ENCODE measurements at places on chromosomes 2 and 18. TPM values are rescaled to one million over a fixed set of nuclear protein-coding genes. Genes with fewer than 3 reads are reported as not detected.
A peak's percentile ranks its signal among the peaks of the same experiment; 100 is the strongest.

GRCh38 chr18:57273194-57273593, 79.2 kb upstream of the ST8SIA3 start:
- H3K27ac ChIP-seq = no peak overlapping the region
- H3K36me3 ChIP-seq = no peaks in the 10 kb centered on the region
- no peak overlapping the region for H3K4me3 ChIP-seq

DNA sequence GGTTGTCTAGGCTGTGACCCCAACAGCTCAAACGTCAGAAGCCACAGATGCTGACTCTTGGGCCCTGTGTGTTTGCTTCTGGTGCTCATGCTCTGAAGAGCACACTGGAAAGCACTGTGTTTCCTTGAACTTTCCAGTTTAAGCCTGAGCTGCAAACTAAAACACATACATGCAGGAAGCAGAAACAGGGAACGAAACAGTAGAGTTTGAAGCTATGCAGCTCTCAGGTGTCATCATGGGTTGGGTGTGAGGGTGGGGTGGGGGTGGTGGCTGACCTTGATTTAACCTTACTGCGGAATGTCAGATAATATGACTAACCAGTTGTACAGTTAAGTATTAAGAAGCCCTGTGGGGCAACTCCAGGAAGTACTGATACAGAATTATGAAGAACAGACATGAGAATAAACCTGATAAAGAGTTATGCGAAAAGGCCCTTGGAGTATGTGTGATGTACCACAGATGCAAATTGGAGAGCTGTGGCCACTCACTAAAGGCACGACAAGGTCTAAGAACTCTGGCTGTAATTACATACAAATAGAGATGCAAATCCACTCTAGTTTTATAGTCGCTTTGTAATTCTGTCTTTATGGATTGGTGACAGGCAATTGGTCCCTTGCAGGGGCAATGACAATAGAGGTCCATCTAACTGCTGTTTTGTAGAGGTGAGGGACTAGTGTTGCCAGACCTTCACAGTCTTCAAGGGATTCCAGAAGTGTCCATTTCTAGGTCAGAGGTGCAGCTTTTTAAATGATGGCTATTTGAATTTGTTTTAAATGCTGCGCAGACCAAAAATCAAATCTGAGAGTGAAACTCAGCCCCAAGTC, 273.1 kb downstream of the NAPG start:
- no peak overlapping the region for H3K4me3 ChIP-seq
- H3K4me1 ChIP-seq = no peaks in the 10 kb centered on the region
- H3K36me3 ChIP-seq = peaks cover 2% of the 10 kb centered on the region
- H3K27ac ChIP-seq = no peak overlapping the region

DNA sequence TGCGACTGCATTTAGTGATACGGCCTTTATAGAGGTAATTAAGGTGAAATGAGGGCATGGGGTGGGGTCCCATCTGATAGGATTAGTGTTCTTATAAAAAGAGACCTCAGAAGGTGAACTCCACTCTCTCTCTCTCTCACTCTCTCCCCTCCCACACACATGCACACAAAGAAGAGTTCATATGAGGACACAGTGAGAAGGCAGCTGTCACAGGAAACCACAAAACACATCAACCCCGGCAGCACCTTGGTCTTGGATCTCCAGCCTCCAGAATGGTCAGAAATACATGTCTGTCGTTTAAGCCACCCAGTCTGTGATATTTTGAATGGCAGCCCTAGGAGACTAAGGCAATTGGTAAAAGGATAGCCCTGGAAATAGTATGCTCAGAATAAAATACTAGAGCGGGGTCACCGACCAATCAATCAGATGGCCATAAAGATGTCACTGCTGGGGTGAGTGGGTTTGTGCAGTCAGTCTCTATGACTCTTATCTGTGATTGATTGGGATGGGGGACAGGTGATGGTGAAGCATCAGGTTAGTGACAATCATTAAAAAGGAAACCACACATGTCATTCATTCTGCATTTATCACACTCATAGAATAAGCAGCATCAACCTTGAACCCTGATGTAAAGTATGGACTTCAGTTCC, 118.9 kb upstream of the POU3F3 start:
- no peaks in the 10 kb centered on the region for H3K4me1 ChIP-seq
- no peak overlapping the region for H3K4me3 ChIP-seq
- DNase-seq = no peak
- H3K27ac ChIP-seq = no peak overlapping the region

- H3K27me3 ChIP-seq = peaks cover 60% of the 10 kb centered on the region
- no peak overlapping the region for H3K27ac ChIP-seq
- no peak for DNase-seq
Observed at GRCh38 chr2:28364610-28365009, 28.0 kb upstream of the FOSL2 start.

- H3K27me3 ChIP-seq = no peaks in the 10 kb centered on the region
Observed at GRCh38 chr2:221429741-221430491, 142.2 kb downstream of the EPHA4 start.

DNA sequence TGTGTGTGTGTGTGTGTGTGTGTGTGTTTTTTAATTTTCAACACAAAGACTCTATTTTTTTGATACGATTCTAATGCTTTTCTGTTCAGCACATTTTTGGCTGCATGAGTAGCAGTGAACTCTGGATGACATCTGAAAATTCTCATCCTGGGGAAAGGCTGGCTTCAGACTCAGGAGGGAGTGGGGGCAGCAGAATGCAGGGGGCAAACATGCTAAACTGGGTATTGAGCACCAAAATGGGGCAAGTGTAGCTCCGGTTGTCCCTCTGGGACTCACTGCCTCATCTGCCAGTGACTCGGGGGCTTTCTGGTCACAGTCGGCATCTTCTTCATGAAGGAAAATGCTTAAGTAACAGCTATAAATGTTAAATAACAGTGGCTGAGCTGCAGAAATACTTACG, 116.8 kb upstream of the PID1 start:
- H3K36me3 ChIP-seq = no peaks in the 10 kb centered on the region
- no peak for DNase-seq
- no peaks in the 10 kb centered on the region for H3K27me3 ChIP-seq
- no peak overlapping the region for H3K4me3 ChIP-seq
- H3K27ac ChIP-seq = no peak overlapping the region

DNA sequence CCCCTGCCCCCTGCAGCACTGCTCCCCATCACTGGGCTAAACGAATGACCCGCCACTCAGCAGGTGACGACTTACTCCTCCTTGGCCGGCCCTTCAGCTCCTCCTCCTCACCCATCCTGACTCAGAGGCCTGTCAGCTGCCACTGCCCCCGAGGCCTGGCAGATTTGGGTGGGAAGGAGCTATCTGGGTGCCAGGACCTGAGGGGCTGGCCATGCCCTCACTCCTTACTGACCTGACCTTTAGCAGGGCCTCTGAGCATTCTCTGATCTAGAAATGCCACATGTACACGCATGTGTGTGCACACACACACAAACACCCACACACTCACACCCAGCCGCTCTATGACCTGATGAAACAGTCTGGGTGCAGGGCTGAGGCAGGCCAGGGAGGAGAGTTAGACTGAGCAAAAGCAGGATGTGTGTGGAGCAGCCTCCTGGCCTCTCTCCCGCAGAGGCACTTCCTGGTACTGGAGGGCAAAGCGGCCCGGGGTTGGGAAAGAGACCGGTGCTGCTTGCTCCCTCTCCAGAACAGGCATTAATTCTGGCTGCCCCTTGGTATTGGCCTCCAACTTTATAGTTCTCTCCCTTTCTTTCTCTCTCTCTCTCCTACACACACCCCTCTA, 68.0 kb downstream of the ZFP36L2 start:
- no peaks in the 10 kb centered on the region for H3K27me3 ChIP-seq
- H3K36me3 ChIP-seq = no peaks in the 10 kb centered on the region
- peak; percentile 74 for DNase-seq
- H3K27ac ChIP-seq = peak overlapping the region; percentile 57

- H3K27me3 ChIP-seq = peaks cover 17% of the 10 kb centered on the region
- no peaks in the 10 kb centered on the region for H3K36me3 ChIP-seq
- peaks cover 8% of the 10 kb centered on the region for H3K4me1 ChIP-seq
- no peak overlapping the region for H3K4me3 ChIP-seq
Observed at GRCh38 chr18:79874553-79875530, 76.6 kb downstream of the SLC66A2 start.

DNA sequence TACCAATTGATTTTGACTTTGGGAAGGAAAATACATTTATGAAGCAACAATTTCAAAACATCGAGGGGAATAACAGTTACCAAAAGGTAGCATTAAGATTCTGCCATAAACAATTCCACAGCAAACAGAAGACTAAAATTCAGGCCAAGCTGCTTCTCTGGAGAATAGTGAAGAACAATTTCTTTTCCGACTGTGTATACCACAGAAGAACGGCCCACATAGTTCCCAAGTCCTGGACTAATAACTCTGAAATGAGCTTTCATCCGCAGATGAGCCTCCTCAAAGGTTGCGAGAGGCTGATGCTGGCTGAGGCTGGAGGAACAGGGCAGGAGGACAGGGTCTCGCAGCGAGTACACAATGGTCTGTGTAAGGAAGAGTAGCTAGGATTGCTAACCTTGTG, 278.9 kb upstream of the TCF4 start:
- H3K36me3 ChIP-seq = no peaks in the 10 kb centered on the region
- no peak overlapping the region for H3K4me3 ChIP-seq
- DNase-seq = no peak
- no peak overlapping the region for H3K27ac ChIP-seq
- H3K27me3 ChIP-seq = no peaks in the 10 kb centered on the region
- no peaks in the 10 kb centered on the region for H3K4me1 ChIP-seq

DNA sequence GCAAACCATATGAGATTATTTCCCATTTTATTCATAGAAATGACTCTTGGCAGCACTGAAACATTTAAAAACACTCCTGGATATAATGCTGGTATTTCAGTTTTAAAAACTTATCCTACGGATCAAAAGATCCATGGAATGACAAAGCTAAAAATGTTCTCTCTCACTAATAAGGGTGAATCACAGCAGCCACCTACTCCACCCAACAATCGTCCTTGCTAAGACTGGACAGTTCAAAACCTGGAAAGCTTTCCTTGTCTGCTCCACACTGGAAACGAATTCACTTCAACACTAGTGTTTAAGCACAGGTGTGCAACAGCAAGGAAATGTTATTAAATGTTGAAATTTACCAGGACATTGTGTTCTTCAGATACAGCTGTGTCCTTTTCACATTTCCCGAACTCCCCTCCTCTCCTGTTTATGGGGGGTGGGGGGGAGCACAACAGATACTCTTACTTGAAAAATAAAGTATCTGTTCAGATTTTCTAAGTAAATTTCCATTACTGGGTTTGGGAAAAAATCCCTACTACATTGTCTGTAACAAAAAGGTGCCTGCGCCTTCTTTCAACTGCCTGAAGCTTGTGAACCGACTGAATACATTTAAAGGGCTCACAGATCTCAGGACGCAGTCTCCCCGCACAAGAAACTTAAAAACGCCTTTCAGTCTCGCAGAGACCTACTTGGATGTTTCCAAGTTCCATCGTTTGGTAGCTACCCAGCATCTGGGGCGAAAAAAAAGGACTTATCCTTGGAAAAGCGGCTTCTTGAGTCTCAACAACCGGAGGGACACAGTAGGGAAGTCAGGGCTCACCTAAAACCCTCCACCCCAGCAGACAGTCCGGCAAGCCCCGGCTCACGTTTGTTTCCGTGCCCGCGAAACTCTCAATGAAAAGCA, 1.3 kb downstream of the YWHAQ start:
- H3K36me3 ChIP-seq = 0 out of 2 replicates have a peak, but pooled peaks cover 1% of the 10 kb centered on the region
- H3K4me3 ChIP-seq = peak overlapping the region; percentile 85
- H3K4me1 ChIP-seq = peaks cover 71% of the 10 kb centered on the region
- H3K27me3 ChIP-seq = peaks cover 25% of the 10 kb centered on the region
- DNase-seq = no peak

The C1QL2 gene
- total RNA-seq = not detected

The STON1 gene
- total RNA-seq = not detected

The ESPNL gene
- 0.35 TPM for total RNA-seq

The ALKAL2 gene
- 0.22 TPM for total RNA-seq

The MC2R gene
- not detected for total RNA-seq

The SS18 gene
- total RNA-seq = 61.4 TPM

The PLGLB1 gene
- total RNA-seq = 0.20 TPM

The PKDCC gene
- 28.5 TPM for total RNA-seq
